ENCODE measurements at places on chromosomes 6 and 20.

- DNase-seq: no peak
Observed at GRCh38 chr6:143099647-143100046, 39.0 kb downstream of the AIG1 start.

GRCh38 chr6:44039839-44040350, 87.4 kb downstream of the MRPL14 start:
- no peak for DNase-seq

GRCh38 chr6:25922301-25922700, 8.2 kb downstream of the SLC17A2 start:
- DNase-seq: no peak

GRCh38 chr6:90105506-90106170, 191.0 kb downstream of the BACH2 start:
- no peak for DNase-seq

DNA sequence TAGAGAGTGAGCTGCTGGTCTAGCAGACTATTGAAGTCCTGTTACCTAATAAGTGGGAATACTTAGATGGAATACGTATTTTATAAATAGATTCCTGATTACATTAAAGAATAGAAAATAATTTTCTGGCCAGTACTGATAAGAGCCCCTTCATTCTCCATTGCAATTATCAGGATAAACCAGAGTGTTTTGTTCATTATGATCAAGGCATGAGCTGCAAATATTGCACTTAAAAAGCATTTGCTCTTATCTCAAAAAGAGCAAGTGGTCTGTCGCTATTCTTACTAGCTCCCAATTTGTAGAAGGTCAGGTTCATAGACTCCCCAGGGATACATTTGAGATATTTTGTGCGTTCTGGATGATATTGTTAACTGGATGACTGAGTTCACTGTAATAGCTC, 73.1 kb upstream of the PLCB4 start:
- DNase-seq: no peak

DNA sequence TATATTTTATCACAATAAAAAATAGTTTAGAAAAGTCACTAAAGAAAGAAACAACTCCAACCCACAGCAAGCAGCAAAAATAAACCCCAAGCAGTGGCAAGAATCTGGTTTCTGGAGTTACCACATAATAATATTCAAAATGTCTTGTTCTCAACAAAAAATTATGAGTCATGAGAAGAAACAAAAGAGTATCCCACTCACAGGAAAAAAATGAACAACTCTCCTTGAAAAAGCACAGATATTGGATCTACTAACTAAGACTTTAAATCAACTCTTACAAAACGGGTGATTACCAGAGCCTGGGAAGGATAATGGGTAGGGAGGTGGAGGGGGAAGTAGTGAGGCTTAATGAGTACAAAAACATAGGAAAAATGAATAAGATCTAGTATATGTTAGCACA, 425.6 kb downstream of the PLCB1 start:
- no peak for DNase-seq

DNA sequence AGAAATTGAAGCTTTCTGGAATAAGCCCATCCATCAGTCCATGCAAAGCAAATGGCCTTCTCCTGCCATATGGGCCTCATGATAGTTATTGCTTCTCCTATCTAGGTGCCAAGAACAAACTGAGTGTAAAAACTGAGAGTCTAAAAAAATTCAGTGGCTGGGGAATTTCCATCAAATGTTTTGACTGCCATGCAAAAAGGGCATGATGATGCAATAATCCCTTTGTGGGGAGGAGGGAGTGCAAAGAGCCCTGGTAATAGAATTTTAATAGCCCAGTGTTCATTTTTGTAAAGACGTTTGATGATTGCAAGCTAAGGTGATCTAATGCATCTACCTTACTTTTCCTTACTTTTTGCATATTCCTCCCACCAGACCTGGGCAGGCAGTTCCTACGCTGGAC, 683.7 kb downstream of the EPM2A start:
- no peak for DNase-seq

- DNase-seq: no peak
Observed at GRCh38 chr20:57386762-57387161, 4.4 kb upstream of the RBM38 start.

DNA sequence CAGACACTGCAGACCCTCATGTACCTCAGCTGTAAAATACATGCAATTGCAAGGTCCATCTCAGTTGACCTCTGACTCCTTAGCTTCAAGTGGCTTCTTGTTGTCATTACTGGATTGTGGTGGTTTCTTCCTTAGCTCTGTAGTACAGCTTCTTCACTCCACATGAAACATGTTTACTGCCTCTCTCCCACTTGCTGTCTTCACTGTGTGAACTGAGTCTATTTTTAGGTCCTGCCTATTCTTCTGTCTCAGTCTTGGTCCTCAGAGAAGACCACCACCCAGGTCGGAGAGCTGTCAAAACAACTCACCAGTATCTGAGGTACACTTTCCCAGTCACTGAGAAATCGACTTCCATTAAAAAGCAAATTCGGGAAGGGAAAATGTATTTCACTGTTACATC, 50.2 kb upstream of the EYA4 start:
- DNase-seq: no peak

GRCh38 chr6:35755278-35755924, 18.6 kb downstream of the ARMC12 start:
- DNase-seq: no peak

DNA sequence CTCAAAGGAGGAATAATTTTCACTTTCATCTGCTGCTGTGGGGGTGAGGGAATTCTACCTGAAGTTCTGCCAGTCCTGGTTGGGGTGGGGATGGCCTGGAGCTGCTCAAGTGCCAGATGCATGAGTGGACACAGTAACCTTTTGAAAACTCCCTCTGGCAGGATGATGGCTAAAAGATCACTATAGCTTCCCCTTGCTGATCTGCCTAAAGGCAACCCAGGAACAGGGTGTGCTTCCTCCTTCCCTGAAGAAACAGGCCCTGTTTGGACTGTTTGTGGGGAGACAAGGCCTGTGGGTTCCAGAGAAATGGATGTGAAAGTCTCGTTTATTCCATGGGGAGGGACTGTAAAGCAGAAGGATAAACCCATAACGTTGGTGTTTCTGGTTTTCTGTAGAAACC, 176.9 kb downstream of the DTNBP1 start:
- DNase-seq: no peak

DNA sequence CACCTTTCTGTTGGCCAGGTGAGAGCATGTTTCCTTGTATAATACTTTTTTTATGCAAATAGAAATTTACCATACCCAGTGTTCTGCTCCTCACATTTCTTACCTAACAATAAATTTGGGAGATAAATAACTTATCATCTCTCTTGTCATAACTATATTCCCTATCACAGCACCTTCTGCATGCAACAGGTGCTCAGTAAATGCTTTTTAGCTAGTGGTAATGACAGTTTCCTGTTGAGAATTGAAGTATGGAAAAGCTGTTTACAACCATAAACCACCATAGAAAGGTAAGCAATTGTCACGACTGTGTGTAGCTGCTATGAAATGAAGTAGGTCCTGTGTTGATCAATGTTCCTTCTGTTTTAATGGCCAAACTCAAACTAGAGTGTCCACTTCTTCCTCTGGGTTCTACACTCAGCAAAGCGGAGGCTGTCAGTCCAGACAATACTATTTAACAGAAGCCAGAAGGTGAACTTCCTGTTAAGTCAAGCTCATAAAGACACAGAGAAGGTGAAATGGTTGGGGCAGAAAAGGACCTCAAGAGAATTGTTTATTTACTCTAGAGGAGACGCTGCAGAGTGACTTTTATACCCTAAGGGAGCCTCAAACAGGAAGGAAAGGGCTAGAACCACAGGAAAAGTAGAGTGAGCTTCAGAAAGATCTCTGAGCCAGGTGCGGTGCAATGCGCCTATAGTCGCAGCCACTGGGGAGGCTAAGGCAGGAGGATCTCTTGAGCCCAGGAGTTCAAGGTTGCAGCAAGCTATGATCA, 84.0 kb upstream of the SLC22A16 start:
- peak; percentile 75 for DNase-seq
